ENCODE measurements at places on chromosomes 5 and 9.

GRCh38 chr5:35618781-35619180 is 1.1 kb downstream of the SPEF2 start:
- DNase-seq, result no peak

DNA sequence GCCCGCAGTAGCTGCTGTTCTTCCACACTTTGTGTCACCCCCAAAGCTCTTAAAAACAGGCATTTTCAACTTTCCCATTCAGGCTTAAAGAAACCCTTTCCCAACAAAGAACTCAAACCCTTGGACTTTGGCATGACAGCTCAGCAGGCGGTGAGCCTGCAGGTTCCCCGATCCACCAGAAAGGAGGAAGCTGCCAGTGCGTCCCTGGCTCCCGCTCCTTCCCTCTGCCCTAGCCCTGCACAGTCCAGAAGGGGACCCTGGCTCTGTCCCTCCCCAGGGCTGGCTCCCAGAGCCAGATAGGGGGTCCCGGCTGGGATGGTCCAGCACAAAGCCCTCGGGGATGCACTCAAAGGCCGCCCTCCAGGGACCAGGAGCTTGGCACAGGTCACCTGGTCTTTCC is 9.6 kb downstream of the SLC9A3 start:
- no peak for DNase-seq

- no peak for DNase-seq
Observed at GRCh38 chr5:72364171-72364570, 44.0 kb downstream of the PTCD2 start.

GRCh38 chr9:28916348-28916747 is 1343.1 kb upstream of the C9orf72 start:
- DNase-seq, result no peak

GRCh38 chr9:123678038-123678877 is 251.7 kb downstream of the DENND1A start:
- no peak for DNase-seq

GRCh38 chr9:117929868-117930267 is 225.7 kb downstream of the TLR4 start:
- DNase-seq, result no peak

GRCh38 chr5:75639535-75640311 is 28.5 kb downstream of the ANKDD1B start:
- DNase-seq, result no peak

DNA sequence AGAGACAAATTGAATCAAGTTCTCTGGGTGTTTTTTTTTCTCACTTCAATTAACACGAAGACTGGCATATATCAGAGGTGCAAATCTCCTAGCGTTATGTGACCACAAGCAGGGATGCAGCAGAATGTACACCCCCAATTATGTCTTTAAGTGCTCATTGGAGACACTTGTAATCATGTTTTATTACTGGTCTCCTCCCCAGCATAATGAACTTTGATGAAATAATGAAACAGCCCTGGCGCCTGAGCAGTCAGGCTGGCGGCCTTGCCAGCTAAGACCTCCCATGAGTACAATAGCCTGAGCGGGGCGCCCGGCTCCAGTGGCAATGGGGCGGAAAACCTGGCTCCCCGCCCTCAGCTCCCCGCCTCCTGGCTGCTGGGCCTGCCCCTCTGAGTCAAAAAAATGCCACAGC is 209.4 kb upstream of the MSX2 start:
- DNase-seq, result no peak

- no peak for DNase-seq
Observed at GRCh38 chr5:97478483-97478882, 295.4 kb upstream of the RIOK2 start.

GRCh38 chr9:36154331-36154952 is 14.7 kb upstream of the CCIN start:
- DNase-seq, result no peak

DNA sequence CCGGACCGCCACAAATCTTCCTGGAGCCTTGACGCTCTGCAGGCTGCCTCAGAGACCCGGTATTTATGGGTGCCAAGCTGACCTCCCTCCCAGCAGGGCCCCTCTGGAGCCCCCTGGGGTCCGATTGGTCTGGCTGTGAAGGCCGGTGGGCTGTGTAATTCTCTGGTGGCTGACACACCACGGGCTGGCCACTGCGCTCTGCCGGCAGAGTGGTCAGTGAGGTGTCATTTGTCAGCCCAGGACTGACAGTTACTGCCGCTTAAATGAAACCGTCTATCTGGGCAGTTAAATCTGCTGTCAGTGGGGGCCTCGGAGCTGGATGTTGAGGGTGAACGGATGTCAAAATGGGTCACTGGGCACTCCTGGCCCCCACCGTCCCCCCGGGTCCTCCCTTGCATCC is 10.7 kb downstream of the NR5A1 start:
- no peak for DNase-seq

DNA sequence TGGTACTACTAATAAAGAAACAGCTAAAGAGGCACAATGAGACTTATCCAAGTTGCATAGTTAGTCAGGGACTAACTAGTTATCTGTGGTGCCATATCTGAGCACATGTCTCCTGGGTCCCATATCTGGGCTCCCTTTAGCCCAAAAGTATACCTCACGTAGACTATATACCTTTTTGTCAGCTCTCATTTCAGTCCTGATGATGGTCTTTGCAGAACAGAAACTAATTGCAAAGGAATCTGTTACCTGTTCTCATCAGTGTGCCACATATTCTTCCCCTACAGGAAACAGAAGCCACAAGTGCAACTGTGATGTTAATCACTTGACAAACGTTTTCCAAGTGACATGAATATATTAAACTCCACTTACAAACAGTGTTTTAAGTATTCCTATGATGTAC is 395.2 kb downstream of the KIAA0825 start:
- DNase-seq, result no peak

GRCh38 chr9:16202221-16202620 is 649.4 kb downstream of the CCDC171 start:
- no peak for DNase-seq

DNA sequence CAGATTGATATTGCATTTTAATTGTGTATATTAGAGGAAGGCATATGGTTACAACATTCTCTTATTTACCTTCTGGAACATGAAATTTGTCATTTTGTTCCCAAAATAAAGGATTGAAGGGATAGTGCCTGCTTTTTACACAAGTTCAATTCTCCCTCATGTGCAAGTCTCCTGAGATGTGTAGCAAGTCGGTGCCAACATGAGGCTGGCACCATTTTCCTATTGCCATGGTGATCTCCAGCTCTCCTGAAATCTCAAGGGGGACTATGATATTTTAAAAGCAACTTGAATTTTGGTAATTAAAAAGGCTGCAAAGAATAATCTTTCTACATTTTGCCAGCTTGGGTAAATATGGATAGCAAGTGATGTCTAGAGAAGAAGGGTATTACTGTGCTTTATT is 693.3 kb upstream of the WWC1 start:
- no peak for DNase-seq

- DNase-seq, result no peak
Observed at GRCh38 chr5:78808380-78808779, 159.8 kb upstream of the LHFPL2 start.

GRCh38 chr5:1799110-1799601 is 481 bp downstream of the MRPL36 start:
- DNase-seq, result no peak

GRCh38 chr5:149834246-149834855 is 104.2 kb downstream of the PPARGC1B start:
- DNase-seq, result no peak

All from stimulated activated CD8-positive, alpha-beta memory T cell treated with anti-CD3 and anti-CD28 coated beads, Interleukin-4, amount 100 ng/mL, for 1 hour (primary cell).